ENCODE measurements at places on chromosomes 13 and 19. TPM values are rescaled to one million over a fixed set of nuclear protein-coding genes. Genes with fewer than 3 reads are reported as not detected.

GRCh38 chr19:35963514-35963913 lies 27.3 kb downstream of the LRFN3 start:
- no peak for DNase-seq

DNA sequence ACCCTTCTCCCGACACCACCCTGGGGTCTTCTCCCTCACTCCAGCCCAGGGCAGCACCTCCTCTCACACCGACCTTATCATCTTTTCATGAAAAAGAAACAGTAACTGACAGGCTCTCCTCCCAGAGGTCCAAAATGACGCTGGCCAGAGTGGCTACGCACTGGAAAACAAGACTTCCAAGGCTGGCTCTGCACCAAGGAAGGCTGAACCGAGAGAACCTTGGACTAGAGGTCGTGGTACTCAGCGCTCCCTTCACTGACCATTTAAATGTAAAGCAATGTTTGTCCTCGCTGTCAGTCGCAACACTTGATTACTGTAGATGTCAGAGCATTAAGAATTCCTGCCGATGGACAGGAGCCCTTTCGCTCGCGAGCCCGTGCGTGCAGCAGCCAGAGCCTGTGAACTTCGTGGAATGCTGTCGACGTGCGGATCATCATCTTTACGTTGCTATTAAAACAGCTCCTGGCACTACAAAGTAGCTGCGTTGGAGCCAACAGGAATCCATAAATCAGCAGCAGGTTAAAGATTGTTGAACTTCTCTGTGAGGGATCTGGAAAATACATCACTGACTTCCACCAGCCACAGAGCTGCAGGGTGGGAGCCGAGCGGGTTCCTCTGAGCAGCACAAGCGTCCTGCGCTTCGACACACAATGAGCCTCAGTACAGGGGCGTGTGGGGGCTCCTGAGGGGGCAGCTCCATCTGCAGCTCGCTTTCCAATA lies 125.5 kb upstream of the MCF2L start:
- DNase-seq, result no peak

Gene ZNF135
- 0.15 TPM for total RNA-seq

- DNase-seq, result no peak
Observed at GRCh38 chr13:38951525-38952313, 38.9 kb downstream of the STOML3 start.

Gene GAPDHS
- total RNA-seq, result not detected

- no peak for DNase-seq
Observed at GRCh38 chr13:38180670-38181069, 169.0 kb upstream of the UFM1 start.

DNA sequence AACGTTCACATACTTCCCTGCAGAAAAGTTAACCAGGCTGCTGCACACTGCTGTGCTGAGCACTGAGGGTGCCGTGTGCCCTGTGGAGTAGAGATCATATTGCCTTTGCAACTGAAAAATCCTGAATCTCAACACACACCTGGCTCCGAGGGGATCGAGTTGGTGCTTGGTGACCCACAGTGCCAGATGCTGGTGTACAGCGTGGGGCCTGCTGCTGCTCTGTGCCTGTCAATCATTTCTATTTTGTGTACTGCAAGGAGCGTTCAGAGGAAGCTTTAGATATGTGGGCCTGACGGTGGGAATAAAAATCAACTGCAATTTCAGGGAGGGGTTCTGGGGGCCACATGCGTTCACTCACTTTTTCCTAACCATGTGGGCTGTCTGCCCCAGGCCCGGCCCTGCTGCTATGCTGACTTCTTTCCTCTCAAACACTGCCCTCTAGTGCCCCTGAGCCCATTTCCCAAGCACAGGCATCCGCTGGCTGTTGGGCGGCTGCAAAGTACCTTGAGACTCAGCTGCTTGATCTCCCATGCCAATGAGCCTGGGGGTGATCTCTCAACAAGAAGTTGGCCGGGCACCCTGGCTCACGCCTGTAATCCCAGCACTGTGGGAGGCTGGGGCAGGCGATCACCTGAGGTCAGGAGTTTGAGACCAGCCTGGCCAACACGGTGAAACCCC lies 9.7 kb upstream of the LENG8 start:
- DNase-seq, result no peak

DNA sequence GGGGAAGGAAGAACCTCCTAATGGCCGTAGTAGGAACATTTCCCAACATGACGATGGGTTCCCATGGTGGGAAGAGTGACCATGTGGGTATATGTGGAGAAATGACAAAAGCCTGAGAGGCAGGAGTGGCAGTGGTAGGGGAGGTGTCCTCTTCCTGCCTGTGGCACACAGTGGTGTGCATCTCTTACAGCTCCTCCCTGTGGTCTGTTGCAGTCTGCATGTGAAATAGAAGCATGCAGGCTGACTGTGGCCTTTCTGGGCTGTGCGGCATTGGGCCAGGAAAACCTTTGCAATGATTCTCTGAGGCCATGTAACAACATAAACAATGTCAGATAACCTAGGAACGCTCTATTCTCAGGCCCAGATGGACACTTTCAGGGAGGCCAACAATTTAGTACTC lies 84.0 kb downstream of the LACC1 start:
- DNase-seq, result no peak

Gene KCTD4
- total RNA-seq, result not detected

Gene RAB3A
- 4.0 TPM for total RNA-seq

DNA sequence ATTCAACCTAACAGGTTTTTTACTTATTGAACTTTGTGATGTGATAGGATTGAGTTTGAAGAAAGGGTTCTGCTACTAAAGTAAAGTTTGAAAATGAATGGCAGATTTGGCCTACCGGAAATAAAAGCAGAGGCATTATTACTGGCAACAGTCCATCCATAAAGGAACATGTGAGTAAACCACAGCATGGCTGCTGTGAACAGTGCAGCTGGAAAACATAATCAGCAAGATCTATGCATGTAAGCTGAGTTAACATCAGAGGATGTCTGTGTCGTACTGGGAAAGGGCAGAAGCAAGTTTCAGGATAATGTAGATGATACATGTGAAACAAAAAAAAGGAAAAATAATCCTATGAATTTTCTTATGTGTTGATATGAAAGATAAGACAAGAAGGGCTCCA lies 87.6 kb downstream of the CYSLTR2 start:
- DNase-seq, result no peak

- DNase-seq, result no peak
Observed at GRCh38 chr19:39623946-39624345, 21.6 kb downstream of the LGALS13 start.
